ENCODE measurements at places on chromosomes 7 and 10.

GRCh38 chr10:101244321-101245050, 15.2 kb upstream of the LBX1 start:
- no peak for DNase-seq

DNA sequence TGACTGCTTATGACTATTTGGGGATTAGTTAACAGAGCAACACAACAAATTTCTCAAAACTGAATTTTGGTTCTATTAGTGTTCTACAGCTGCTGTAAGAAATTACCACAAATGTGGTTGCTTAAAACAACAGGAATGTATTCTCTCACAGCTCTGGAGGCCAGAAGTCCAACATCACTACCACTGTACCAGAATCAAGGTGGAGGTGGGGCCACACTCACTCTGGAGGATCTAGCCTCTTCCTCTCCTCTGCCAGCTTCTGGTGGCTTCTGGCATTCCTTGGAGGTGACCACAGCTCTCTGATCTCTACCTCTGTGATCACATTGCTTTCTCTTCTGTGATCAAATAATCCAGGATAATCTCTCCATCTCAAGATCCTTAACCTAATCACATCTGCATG, 194.7 kb upstream of the BMPER start:
- no peak for DNase-seq

DNA sequence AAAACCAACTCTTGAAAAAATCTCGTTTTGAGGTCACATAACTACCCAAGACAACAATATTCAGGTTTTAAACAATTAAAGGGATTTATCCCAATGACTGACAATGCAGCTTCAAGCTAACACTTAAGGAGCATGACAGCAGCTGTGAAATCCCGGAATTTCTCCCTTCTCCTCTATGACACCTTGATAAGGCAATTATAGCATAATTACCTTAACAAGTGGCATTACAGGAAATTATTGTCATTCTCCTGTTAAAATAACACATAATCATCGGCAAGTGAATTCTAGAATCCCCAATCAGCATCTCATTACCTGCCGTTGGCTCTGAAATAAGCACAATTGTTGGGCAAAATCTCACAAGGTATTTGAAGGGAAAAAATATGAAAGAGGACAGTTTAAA, 417.0 kb upstream of the PFKP start:
- DNase-seq, result no peak

DNA sequence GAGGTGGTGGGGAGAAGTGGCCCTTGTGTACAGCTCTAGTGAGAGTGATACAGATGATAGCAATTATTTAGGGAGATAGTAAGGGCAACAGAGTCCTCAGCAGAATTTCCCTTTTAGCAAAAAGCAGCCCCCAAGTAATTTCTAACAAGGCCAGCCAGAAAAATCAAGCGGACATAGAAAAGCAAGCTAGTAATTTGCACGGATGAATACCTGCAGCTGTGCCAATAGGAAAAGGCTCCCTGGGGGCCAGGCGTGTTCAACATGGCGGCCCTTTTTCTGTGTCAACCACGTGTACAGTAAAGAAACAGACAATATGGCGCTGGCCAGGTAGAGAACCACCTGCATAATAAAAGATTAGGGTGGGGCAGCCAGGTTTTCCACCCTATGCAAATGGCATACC, 7.4 kb downstream of the MCM10 start:
- DNase-seq, result no peak

GRCh38 chr7:104775531-104775930, 238.5 kb upstream of the KMT2E start:
- DNase-seq, result no peak

- DNase-seq, result no peak
Measured at GRCh38 chr7:81503336-81503735, 266.5 kb downstream of the HGF start.

GRCh38 chr7:100396421-100396982, 23.2 kb downstream of the PILRA start:
- no peak for DNase-seq

- no peak for DNase-seq
Measured at GRCh38 chr7:22730921-22731654, 4.1 kb downstream of the IL6 start.

Data from NCI-H526 treated with DMSO at 0.1 percent for 48 hours (cell line).